GM23338 (cell line): ENCODE measurements at places on chromosomes 4 and X.

DNA sequence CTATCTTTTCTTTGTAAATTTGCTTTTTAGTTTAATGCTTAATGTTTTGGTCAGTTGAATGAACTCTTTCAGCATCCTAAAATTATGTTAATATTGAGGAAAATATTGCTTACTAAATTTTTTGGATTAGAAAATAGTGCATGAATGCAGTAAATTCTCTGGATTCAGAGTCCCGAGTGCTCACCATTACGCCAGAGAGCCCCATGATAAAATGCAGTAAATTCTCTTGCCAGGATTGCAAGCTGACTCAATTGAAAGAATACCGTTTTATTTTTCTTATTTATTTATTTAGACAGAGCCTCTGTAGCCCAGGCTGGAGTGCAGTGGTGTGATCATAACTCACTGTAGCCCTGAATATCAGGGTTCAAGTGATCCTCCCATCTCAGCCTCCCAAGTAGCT is 60.9 kb upstream of the ENPEP start:
- DNase-seq: no peak

DNA sequence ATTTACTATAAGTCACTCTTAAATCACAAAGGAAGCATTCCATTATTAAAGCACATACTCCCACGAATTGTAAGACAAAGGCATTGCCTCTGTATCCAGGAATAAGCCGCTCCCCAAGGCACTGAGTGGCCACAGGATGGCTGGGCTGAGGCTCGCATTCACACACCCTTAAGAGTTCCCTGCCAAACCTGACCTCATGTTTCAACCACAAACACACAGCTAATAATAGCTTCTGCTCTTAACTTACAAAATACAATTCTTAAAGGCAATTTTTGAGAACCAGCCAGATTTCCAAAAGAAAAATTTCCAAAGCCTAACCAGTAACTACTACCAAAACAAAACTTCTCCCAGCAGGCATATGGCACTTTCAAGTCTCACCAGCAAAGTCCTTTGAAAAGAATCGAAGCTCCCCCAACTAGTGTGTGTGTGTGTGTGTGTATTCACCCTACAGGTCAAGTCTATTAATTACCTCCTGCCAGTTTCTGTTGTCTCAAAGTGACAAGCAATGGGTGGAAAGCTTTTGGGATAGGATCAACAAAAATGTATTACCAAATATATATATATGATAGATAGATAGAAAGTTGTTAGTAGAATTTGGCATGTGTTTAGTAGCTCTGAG is 36.0 kb downstream of the ARHGAP6 start:
- DNase-seq: peak; percentile 27

DNA sequence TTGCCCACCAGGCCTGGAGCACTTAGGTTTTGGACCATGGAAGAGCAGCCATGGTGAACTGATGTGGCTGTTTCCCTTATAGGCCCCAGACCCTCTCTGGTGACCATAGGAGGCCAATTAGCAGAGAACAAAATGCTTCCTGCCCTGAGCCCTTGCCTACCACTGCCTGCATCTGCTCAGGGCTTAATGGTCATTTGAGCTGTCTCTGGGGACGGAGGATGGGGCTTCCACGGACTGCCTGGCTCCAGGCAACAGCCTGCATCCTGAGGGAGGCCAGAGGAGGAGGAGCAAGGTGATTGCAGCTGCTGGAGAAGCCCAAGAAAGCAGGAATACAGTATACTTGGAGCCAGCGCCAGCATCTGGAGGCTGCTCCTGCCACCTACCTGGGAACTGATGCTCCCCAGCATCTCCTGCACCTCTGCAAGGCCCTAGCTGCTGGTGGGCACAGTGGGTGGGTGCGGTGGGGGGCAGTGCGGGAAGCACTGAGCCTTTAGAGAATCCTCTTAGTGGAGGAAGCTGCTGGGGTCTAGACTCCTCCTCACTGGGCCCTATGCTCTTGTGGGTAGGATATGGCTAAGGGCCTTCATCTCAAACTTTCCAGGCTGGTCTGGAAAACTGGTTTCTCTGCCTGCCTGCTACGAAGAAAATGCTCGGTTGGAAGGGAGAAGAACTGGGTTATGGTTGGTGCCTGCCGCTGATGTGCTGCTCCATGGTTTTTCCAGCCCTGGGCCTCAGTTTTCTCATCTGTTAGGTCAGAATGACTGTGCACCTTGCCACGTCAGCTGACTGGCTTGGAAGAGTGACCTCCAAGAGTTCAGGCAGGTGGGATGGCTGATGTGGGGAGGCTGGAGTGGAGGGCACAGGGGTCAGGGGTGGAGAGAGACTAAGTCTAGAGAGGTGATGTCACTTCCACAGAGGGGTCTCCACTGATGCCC is 158.8 kb upstream of the PJA1 start:
- no peak for DNase-seq

DNA sequence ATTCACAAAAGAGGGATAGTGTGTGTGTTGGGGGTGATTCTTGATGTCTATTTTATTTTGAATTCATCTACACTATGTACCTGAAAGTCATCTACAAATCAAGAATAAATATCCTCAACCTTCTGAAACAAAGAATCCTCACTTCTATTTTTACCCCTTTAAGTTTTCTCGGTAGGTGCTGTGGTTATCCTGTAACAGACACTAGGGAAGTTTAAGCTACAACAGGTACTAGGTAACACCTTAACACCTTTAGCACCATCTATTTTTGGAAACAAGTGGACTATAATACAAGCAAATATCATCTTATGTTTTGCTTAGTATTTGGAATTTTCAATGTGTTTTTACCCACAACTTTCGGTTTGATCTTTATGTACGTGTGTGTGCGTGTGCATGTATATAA is 12.0 kb upstream of the BDH2 start:
- no peak for DNase-seq

DNA sequence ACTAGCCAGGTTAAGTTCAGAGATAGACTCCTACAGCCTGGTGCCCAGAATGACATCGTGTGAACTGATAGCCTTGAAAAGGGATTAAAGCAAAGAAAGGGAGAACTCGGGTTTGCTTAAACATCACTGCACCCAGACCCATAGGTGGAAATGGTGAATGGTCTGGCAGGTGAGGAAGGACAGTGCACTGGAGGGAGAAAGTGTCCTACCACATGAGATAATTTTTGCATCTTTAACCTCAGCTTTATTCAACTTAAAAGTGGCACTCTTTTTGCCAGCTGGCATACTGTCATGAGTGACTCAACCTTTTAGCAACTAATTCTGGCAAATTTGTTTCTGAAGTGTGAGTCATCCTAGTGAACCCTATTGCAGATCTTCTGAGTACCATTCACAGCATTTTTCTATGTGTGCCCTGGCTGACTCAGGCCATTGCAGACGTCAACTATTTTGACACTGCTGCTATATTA is 53.0 kb upstream of the DAPP1 start:
- no peak for DNase-seq

DNA sequence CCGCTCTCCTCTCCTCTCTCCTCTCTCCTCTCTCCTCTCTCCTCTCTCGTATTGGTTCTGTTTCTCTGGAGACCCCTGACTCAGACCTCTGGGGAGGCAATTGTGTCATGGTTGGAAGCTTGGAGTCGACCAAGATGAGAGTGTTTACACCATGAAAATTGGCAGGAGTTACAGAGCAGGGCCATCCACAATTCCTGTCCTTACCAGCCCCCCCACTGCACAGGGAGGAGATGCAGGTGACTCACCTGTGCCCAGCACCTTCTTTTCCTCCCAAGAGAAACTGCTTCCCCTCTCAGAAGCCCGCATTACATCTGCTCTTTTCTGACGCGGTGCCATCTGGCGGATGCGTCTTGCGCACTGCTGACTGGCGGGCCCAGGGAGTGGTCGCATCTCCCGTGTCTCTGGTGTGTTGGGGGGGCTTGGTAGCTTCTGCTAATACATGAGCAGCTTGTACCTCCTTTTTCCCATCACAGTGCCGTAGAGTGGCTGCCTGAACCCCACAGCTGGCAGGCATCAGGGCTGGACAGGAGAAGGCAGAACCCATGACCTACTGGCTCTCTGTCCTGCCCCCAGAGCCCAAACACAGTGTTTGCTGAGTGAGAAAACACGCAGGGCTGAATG is 31.4 kb upstream of the GPR78 start:
- DNase-seq: no peak

GRCh38 chrX:112759512-112759911 is 79.8 kb upstream of the LHFPL1 start:
- DNase-seq: no peak

GRCh38 chr4:87030755-87031441 is 96.1 kb downstream of the AFF1 start:
- peak; percentile 40 for DNase-seq

DNA sequence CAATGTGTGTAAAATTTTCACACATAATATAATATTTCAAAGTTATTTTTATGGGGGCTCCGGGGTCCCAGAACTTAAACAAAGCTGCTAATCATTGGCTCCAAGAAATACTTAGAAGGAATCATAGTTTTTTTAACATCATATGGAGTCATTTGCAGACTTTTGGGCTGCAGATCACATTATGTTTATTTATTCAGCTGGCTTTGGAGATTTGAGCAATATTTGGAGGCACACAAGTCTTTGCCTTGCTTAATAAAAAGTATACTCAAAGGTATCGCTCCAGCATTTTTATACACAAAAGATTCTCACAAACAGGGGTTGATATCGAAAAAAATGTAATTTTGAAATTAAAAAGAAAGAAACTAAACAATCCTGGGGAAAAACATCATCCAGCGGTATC is 382.5 kb upstream of the TENM3 start:
- DNase-seq: no peak

- DNase-seq: no peak
These were observed 193.0 kb downstream of the PDGFC start for GRCh38 chr4:156778606-156779005.
